ENCODE measurements at places on chromosomes 7 and 10. TPM values are rescaled to one million over a fixed set of nuclear protein-coding genes. Genes with fewer than 3 reads are reported as not detected.

MRPL43 gene
- total RNA-seq, result 60.5 TPM

DNA sequence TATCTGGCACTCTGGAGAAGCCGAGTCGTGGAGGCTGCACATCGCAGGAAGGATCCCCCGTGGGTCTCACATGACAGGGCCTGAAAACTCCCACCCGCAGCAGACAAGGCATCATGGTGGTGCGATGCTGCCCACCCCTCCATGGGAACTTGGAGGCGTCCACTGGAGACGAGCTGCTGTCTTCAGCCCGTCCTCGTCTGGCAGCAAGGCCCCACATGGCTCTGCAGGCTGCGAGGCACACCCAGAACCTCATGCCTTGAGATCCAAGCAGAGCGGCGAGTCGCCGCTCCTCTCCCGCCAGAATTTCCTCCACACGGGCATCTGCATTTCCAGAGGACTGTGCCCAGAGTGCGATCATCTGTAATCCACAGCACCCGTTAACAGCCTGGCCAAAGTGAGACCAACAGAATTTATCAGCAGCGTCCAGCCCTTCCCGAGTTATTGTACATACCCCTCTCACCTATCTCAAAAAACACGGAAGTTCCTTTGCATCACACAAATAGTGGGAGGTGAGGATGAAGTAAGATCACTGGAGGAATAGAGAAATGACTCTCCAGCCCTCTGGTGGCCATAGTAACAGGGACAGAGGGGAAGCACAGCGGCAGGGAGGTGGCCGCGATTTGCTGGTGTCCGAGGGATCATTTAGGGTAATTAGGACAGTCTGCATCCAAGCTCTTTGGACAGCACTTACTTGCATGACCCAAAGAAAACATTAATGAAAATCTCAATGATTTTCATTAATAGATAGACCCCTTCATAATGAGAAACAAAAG lies 292.4 kb downstream of the USP6NL start:
- H3K4me1 ChIP-seq, result no peaks in the 10 kb centered on the region
- no peak for DNase-seq
- no peak overlapping the region for H3K4me3 ChIP-seq
- H3K27ac ChIP-seq, result no peak overlapping the region
- no peaks in the 10 kb centered on the region for H3K27me3 ChIP-seq

RAB19 gene
- total RNA-seq, result 2.9 TPM

DNA sequence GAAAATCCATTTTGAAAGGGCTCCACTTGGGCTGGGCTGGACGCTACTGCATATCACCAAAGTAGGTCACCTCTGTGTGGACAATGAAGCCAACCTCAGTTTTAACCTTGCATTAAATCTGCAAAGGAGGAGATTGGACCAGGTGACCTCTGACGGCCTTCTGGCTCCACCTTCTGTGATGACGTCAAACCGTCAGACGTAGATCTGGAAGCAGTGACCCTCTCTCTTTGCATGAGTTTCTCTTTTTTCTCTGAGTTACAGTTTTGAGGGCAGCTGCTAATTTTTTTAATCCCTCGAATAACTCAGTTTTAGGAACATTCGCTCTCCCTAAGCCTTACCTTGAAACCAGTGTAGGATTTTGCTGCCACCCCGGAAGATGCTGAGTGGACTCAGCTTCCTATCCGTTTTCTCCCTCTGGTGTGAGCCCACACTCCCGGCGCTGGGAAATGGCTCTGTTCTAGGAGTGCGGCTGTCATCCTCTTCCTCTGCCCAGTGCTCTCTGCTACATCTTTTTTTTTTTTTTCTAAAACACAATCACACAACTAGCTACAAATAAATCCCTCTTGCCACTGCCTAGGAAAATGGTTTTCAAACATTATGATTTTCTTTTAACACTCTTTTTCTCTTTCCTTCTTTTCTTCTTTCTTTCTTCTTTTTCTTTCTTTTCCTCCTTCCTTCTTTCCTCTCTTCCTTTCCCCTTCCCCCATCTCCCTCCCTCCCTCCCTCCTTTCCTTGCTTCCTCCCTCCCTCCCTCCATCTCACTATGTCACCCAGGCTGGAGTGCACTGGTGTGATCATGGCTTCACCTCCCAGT lies 27.7 kb upstream of the NMT2 start:
- DNase-seq, result no peak
- no peaks in the 10 kb centered on the region for H3K36me3 ChIP-seq
- H3K4me3 ChIP-seq, result no peak overlapping the region
- H3K4me1 ChIP-seq, result peaks cover 3% of the 10 kb centered on the region

BMPR1A gene
- total RNA-seq, result 41.2 TPM

GRCh38 chr10:104277785-104278184 lies 8.8 kb downstream of the GSTO2 start:
- no peak overlapping the region for H3K4me3 ChIP-seq
- no peak overlapping the region for H3K27ac ChIP-seq
- H3K4me1 ChIP-seq, result no peaks in the 10 kb centered on the region

- peak overlapping the region; percentile 51 for H3K27ac ChIP-seq
- peaks cover 40% of the 10 kb centered on the region for H3K4me1 ChIP-seq
- no peak for DNase-seq
- H3K4me3 ChIP-seq, result peak overlapping the region; percentile 21
Observed at GRCh38 chr7:26155531-26156375, 3.8 kb downstream of the NFE2L3 start.

- no peak overlapping the region for H3K27ac ChIP-seq
- H3K4me1 ChIP-seq, result peaks cover 18% of the 10 kb centered on the region
- H3K36me3 ChIP-seq, result no peaks in the 10 kb centered on the region
- DNase-seq, result no peak
- peak overlapping the region; percentile 65 for H3K4me3 ChIP-seq
- no peaks in the 10 kb centered on the region for H3K27me3 ChIP-seq
Observed at GRCh38 chr7:157567666-157568065, 230.9 kb downstream of the DNAJB6 start.

DNA sequence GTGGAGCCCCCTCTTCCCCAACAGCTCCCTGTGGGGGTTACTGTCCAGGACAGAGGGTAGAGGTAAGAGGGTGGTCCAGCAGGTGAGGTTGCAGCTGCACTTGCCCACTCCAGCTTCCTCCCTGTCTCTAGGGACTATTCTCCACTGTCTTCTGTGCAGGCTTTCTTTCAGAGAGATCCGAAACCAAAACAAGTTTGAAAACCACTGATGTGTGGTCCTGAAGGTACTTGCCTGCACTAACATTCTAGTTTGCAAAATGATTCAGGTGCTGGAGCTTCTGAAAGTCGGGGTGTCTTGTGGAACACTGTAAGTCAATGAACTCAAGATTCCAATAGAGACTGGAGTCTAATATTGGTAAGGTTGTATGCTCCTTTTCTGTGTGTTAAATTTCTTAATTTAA lies 63.1 kb downstream of the BLNK start:
- no peak for DNase-seq
- H3K4me1 ChIP-seq, result no peaks in the 10 kb centered on the region
- H3K36me3 ChIP-seq, result no peaks in the 10 kb centered on the region
- no peak overlapping the region for H3K27ac ChIP-seq

GHRHR gene
- not detected for total RNA-seq

GRCh38 chr7:64181586-64181985 lies 25.4 kb upstream of the ZNF735 start:
- H3K4me3 ChIP-seq, result no peak overlapping the region
- peaks cover 17% of the 10 kb centered on the region for H3K27me3 ChIP-seq
- no peaks in the 10 kb centered on the region for H3K36me3 ChIP-seq
- no peak overlapping the region for H3K27ac ChIP-seq

PSMC2 gene
- total RNA-seq, result 97.6 TPM

TUBAL3 gene
- total RNA-seq, result not detected

- no peak for DNase-seq
- no peak overlapping the region for H3K4me3 ChIP-seq
- H3K27ac ChIP-seq, result no peak overlapping the region
- no peaks in the 10 kb centered on the region for H3K27me3 ChIP-seq
Observed at GRCh38 chr7:118186501-118186900, 2.5 kb downstream of the LSM8 start.

DNA sequence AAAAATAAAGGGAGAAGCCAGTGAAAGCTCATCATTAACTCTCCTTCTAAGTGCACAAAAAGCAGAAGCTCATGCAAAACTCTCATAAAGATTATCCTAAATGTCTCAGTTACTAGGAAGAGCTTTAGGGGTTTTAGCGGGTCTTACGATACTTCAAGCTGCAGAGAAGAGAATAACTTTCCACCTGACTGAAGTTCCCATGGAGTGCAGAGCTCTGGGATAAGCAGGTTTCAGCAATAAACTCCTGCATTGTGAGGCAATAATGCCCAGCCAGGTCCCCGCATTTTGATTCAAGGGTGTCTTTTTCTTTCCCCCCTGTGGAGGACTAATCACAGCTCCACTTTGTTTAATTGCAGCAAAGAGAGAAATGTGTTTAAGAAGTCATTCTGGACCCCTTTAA lies 241.9 kb upstream of the SP8 start:
- H3K4me1 ChIP-seq, result no peaks in the 10 kb centered on the region
- no peak for DNase-seq
- no peak overlapping the region for H3K27ac ChIP-seq
- no peaks in the 10 kb centered on the region for H3K36me3 ChIP-seq
- H3K27me3 ChIP-seq, result no peaks in the 10 kb centered on the region

HOXA10 gene
- 0.38 TPM for total RNA-seq

DNA sequence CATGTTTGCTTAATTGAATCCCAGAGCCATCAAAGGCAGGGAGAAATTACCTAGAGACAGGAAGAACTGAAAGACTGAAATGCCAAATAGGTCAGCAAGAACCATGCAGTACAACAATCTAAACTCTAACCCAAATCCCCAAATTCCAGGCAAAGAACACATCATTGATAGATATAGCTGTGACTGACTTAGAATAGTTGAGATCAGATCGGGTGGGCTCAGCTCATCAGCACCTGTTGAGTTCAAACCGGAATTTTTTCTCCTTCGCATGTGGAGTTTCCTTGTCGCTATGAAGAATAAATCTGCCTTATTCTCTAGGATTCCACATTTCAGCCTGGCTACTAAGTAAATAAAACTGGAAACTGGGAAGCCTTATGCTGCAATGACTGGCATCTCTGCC lies 1.4 kb downstream of the ANKMY2 start:
- H3K27ac ChIP-seq, result no peak overlapping the region
- H3K4me3 ChIP-seq, result peak overlapping the region; percentile 89
- no peak for DNase-seq
- H3K27me3 ChIP-seq, result no peaks in the 10 kb centered on the region
- H3K4me1 ChIP-seq, result peaks cover 16% of the 10 kb centered on the region
- H3K36me3 ChIP-seq, result no peaks in the 10 kb centered on the region

GIMAP5 gene
- total RNA-seq, result 41.8 TPM

PRKCQ gene
- total RNA-seq, result 9.8 TPM

DNA sequence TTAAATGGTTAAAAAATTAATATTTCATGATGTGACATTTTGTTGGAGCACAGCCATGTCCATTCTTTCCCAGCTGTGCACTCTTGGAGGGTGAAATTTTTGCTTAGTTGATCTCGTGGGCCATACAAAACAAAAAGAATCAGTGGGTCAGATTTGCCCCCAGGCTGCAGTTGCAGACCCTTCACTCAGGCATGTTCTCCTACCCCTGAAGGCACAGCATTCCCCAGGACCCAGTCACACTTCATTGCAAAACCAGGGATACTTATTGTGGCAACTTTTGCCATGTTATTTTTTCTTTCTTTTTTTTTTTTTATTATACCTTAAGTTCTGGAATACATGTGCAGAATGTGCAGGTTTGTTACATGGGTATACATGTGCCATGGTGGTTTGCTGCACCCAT lies 6.0 kb downstream of the TAS2R40 start:
- no peak overlapping the region for H3K4me3 ChIP-seq
- DNase-seq, result no peak
- H3K27ac ChIP-seq, result no peak overlapping the region
- no peaks in the 10 kb centered on the region for H3K27me3 ChIP-seq
- H3K36me3 ChIP-seq, result no peaks in the 10 kb centered on the region
- no peaks in the 10 kb centered on the region for H3K4me1 ChIP-seq

DNA sequence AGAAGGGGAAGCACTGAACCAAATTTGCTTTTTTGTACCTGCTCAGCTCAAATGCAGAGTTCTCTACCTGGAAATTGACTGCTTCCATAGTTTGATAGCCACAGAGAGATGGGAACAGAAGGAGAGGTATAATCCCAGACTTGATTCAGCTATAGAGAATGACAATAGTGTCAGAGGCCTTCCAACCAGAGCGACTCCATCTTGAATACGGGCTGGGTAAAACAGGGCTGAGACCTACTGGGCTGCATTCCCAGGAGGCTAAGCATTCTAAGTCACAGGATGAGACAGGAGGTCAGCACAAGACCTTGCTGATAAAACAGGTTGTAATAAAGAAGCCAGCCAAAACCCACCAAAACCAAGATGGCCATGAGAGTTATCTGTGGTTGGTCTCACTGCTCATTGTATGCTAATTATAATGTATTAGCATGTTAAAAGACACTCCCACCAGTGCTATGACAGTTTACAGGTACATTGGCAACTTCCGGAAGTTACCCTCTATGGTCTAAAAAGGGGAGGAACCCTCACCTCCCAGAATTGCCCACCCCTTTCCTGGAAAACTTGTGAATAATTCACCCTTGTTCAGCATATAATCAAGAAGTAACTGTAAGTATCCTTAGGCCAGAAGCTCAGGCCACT lies 42.7 kb upstream of the ATRNL1 start:
- H3K4me1 ChIP-seq, result no peaks in the 10 kb centered on the region
- no peaks in the 10 kb centered on the region for H3K27me3 ChIP-seq
- no peak overlapping the region for H3K27ac ChIP-seq

ASAH2 gene
- 1.5 TPM for total RNA-seq

PTPN20 gene
- total RNA-seq, result 2.6 TPM

- no peak overlapping the region for H3K4me3 ChIP-seq
- H3K27ac ChIP-seq, result no peak overlapping the region
- H3K27me3 ChIP-seq, result no peaks in the 10 kb centered on the region
Observed at GRCh38 chr7:86708031-86708680, 64.4 kb downstream of the GRM3 start.

- H3K36me3 ChIP-seq, result no peaks in the 10 kb centered on the region
- no peaks in the 10 kb centered on the region for H3K27me3 ChIP-seq
- H3K4me3 ChIP-seq, result peak overlapping the region; percentile 50
- peaks cover 19% of the 10 kb centered on the region for H3K4me1 ChIP-seq
- DNase-seq, result no peak
Observed at GRCh38 chr7:7761340-7761973, 43.0 kb upstream of the RPA3 start.

MSMB gene
- total RNA-seq, result not detected

DNA sequence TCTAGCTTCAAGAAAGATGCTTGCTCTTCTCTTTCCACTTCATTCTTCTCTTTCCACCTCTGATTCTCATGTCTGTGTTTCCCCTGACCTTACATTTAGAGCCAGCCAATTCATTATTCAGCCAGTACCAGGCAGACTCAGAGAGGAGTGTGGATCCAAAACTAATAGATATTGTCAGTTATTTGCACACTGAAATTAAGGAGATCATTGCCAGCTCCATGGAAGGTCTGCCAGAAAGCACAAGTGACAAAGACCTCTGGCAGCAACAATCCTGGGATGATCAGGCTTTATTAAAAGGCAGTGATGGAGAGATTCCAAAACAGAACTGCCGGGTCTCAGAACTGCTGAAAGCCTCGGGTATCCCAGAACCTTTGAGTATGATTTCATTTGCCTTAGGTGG lies 749.4 kb downstream of the XPNPEP1 start:
- DNase-seq, result no peak
- no peaks in the 10 kb centered on the region for H3K27me3 ChIP-seq
- no peaks in the 10 kb centered on the region for H3K4me1 ChIP-seq
- no peaks in the 10 kb centered on the region for H3K36me3 ChIP-seq
- no peak overlapping the region for H3K4me3 ChIP-seq

CCDC186 gene
- 33.3 TPM for total RNA-seq

GRCh38 chr7:117673839-117674238 lies 194.0 kb downstream of the CFTR start:
- H3K27ac ChIP-seq, result peak overlapping the region; percentile 58
- H3K27me3 ChIP-seq, result no peaks in the 10 kb centered on the region
- H3K4me3 ChIP-seq, result no peak overlapping the region
- H3K4me1 ChIP-seq, result no peaks in the 10 kb centered on the region
- no peaks in the 10 kb centered on the region for H3K36me3 ChIP-seq

Data from upper lobe of right lung (tissue), 1 donor.